ENCODE measurements at places on chromosomes 1 and 21.

DNA sequence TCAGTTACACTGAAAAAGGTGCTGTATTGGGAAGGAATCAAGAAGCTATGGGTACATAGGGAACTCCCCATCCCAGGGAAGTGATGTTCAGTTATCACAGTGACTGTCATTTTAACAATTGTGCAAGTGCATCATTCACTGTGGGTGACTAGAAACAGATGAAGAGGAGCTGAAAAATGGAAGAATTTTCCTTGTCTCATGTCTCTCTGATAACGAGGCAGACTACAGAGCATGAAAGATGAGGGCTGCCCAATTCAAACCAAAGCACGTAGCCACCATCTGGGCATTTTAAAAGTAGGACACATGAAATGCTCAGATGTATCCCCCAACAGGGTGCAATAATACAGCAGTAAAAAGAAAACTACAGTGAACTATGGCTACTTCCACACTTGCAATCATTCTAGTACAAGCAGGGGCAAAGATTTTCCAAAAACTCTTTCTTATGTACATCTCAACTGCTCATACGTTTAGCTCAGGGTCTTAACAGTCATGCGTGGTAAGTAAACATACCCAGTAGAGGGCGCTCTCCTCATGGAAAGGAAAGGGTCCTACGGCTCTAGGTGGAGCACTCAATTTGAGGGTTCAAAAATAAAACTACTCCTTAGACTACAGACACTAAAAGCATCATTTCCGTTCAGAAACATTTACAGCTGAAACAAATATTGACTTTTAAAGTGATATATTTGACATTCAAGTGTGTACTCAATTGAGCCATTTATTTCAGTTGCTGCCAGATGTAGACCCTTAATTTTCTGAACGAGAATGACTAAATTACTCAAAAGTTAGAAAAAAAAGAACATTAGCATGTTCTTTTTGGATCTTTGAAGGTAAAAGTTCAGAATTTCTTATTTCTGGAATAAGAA is 143.2 kb downstream of the KCTD3 start:
- DNase-seq, result peak; percentile 59

GRCh38 chr1:12697397-12697796 is 18.5 kb upstream of the AADACL3 start:
- DNase-seq, result no peak

GRCh38 chr1:212587016-212587887 is 21.3 kb upstream of the ATF3 start:
- DNase-seq, result peak; percentile 77

DNA sequence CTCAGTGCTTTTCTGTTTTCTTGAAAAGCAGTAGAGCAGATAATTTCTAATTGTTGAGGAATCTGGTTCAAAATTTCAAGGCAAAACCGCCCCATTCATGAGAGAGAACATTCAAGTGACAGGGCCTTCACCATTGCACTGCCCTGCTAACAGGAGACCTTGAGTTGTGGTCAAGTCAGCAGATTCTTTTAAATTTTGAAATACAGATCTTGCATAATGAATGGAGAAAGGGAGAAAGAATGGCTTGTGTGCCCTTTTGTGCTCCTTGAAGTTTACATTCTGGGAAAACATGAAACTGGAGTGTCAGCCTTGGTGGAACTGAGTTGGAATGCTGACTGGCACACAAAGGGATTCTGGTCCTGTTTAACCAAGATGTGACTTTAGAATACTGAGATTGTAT is 164.5 kb upstream of the UBE2U start:
- DNase-seq, result no peak

- no peak for DNase-seq
Measured at GRCh38 chr1:3644273-3644672, 5.6 kb downstream of the WRAP73 start.

All from inflammatory macrophage treated with lipopolysaccharide for 1 hour (primary cell).